ENCODE measurements at places on chromosomes 7 and 10.

DNA sequence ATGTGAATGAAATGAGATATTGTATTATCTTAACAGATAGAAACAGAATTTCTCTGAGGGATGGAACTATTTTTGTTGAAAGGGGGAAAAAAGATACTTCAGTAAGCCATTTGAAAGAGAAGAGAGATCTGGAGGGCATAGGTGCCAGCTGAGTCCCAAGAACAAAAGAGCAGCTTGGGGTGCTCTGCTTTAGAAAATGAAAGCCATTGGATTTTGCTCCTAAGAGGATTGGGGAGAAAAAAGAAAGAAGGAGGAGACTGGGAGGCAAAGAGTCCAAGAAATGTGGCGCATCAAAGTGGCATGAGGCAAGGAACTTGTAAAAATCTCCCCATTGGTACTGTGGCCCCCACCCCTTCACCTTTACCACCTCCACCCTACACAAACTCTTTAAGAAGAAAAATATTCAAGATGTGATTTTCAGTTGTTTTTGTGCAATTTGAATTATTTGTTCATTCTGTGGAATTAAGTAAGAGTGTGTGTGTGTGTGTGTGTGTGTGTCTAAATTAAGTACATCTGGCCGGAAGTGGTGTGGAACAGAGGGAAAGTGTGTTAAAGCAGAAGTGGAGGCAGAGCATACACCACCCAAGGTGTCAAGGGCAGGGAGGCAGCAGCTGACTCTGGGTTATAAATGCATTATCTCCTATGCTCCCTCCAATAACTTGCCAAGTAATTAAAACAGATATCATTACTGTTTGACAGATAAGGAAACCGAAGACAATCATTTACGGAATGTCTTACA is 9.9 kb upstream of the GNAI1 start:
- DNase-seq, result peak; percentile 35

- peak; percentile 59 for DNase-seq
Measured at GRCh38 chr7:3897430-3898372, 596.6 kb downstream of the SDK1 start.

DNA sequence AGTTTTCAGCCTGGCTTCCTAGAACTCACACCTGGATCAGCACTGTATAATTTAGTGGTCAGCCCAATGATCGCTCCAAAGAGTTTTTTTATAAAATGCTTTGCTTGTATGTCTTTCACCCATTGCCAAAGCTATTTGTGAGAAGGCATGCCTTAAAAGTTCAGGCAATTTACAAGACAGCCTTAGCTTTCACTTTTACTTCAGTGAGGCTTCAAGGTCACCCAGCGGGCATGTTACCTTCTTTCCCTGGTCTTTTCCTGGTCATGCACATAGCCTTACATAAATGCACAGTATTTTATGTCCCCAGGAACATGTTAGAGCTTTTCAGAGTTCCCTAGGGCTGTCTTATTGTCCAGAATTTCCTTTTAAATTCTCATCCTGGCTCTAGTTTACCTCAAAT is 179.9 kb upstream of the TMEM72 start:
- no peak for DNase-seq

DNA sequence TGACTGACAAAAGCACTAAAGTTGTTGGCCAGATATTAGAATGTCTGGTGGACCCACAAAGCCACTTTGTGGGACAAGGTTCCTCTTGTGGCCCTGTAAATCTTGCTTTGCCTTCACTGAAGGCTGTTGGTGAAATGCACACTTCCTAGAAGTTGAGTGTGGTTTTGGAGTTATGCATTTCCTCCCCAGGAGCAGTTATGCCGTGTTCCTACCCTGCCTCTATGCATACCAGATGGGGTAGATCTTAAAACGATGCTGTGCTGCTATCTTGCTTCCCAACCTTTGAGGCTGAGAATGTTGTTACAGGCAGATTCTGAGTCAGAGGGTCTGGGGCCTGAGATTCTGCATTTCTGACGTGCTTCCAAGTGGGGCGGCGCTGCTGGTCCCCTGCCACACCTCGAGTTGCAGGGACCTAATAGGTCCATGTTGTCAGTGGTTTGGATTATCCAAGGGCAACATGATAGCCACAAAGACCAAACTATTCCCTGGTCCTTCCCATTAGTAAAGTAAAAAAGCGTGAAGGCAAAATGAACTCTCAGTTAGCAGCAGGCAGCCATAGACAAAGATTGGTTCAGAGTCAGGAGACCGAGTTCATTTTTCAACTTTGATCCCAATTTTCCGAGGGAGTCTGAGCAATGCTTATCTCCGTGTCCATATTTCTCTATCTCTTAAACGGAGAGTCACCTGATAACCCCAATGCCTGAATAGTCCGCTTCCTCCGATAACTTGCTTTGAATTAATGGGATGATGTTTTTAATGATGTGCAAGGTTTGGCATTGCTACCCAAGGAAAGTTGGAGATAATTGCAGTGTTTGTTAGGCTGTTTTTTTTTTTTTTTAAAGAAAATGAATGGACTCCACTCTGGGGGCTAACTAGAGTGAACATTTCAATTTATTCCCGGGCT is 55.8 kb downstream of the CDHR3 start:
- no peak for DNase-seq

DNA sequence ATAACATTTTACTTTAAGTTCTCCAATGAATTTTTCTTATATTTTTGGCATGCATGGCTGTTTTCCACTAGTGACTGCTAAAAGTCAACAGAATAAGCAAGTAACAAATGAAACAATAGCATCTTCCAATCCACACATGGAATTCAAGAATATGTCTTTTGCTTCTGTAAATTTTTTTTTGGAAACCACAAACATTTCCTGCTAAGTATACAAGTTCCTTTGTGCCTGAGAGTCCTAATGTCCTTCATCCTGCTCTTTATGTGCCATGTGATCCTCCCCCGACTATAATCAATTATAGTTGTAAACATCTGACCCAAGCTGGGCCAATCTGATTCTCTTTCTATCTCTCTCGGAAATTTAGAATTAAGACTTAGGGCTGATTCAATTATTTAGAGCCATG is 61.2 kb downstream of the PPP1R3C start:
- no peak for DNase-seq

DNA sequence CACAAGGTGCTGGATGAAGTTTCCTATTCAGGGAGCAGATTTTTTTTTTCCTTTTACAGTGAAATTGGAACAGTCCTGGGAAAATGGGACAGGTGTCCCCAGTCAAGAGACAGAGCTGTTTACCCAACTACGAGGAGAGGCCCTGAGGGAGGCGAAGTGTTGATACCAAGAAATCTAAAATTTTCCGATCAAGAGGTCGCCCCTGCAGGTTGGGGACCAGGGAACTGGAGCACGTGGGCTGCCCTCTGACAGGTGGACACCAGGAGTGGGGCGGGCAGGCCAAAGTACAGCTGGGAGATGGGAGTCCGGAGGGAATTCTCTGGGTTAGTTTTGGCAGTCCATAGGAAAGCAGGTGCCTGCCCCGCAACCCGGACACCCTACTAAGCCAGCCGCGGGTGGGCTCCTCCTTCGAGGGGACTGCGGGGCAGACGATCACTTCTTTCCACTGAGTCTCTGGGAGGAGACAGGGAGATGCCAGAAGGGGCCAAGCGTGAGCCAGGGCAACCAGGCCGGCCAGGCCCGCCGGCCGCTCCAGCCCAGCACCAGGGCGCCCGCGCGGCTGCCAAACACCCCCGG is 965 bp upstream of the CAMK1D start:
- DNase-seq, result no peak

- DNase-seq, result no peak
Measured at GRCh38 chr7:11517853-11518252, 314.1 kb downstream of the THSD7A start.

DNA sequence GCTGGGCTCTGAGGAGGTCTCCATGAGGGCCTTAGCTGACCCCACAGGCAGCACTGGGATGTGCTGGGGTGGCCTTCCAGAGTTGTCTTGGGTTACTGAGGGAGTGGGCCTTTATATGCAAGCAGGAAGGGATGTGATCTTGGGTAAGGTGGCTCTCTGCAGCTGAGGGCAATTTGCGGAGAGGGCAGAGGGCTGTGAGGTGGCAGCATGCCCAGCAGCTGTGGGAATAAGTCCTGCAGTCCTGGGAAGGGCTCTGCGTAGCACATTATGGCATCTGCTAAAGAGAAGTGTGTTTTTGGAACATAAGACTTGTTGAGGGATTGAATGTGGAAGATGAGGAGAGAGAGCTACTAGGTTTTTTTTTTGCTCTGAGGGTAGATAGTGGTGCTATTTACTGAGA is 99.6 kb upstream of the KMT2E start:
- DNase-seq, result no peak

DNA sequence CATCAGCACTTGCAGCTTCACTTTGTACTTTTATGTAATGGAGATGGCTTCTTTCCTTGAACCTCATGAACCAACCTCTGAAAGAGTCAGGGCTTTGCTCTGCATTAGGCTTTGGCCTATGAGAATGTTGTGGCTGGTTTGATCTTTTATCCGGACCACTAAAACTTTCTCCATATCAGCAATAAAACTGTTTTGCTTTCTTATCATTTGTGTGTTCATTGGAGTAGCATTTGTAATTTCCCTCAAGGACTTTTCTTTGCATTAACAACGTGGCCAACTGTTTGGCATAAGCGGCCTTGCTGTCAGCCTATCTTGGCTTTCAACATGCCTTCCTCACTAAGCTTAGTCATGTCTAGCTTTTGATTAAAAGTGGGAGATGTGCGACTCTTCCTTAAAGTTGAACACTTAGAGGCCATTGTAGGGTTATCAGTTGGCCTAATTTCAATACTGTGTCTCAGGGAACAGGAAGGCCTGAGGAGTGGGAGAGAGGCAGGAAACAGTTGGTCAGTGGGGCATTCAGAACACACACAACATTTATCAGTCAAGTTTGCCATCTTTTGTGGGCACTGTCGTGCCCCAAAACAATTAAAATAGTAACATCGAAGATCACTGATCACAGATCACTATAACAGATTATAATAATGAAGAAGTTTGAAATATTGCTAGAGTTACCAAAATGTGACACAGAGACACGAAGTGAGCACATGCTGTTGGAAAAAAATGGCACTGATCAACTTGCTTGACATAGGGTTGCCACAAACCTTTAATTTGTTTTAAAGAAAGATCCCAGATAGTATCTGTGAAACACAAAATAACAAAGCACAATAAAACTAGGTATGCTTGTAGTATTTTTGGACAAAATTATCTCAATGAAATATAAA is 64.7 kb downstream of the NRF1 start:
- no peak for DNase-seq

GRCh38 chr7:48087349-48087748 is 1.7 kb upstream of the UPP1 start:
- peak; percentile 65 for DNase-seq

GRCh38 chr7:111029574-111030251 is 61.2 kb upstream of the LRRN3 start:
- no peak for DNase-seq

DNA sequence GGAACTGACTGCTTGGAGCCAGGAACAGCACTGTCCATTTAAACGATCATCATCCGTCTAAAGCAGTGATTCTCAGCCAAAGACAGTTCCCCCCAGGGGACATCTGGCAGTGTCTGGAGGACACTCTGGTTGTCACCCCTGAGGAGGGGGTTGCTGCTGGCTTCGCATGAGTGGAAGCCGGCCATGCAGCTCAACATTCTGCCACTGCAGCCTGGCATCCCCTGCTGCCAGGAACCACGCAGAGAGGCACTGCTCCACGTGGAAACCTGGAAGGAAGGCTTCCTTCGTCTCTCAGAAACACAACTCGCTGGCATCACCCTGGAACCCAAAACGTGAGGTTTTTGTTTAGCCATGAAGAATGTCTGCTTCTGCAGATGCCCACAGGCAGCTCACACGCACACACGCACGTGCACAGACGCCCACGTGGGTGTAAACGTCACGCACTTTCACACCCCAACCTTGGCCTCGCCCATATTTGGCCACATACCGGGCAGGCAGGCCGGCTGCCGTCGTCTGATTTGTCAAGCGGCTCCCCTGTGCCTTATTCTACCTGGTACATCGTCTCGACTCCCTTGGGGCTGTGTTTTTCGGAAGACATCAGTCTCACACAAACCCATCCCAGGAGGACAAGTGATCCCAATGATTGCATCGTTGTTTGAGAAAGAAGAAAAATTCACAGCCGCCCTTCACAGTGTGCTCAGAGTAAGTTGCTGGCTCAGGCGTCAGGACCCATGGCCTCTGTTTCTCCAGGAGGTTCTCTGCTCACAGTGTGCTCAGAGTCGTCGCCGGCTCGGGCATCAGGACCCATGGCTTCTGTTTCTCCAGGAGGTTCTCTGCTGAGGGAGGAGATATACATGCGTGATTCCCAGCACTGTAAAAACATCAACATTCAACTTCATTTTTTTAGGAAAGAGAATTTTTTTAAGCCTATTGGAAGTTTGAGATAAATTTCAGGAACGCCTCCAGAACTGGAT is 127.2 kb upstream of the PPP2R2D start:
- DNase-seq, result no peak

- no peak for DNase-seq
Measured at GRCh38 chr7:28418311-28418710, 6.0 kb downstream of the CREB5 start.

DNA sequence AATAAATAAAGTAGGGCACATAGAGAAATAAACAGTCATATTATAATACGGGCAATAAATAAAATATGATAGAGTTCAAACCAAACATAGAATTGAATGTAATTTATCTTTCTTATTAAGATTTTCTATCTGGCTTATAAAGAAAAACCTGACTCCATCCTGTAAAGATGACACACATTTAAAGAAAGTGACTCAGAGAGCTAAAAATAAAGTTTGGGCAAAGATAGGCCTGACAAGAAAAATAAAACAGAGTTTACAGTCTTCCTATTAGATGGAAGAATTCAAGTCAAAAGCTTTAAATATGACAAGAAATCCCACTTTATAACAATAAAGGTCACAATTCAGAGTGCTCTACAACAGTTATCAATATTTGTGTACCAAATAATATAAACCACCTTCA is 580.6 kb downstream of the PHTF2 start:
- no peak for DNase-seq

- DNase-seq, result no peak
Measured at GRCh38 chr10:79172881-79173280, 104.1 kb downstream of the ZMIZ1 start.

- DNase-seq, result no peak
Measured at GRCh38 chr10:10987111-10987510, 30.6 kb upstream of the CELF2 start.

GRCh38 chr10:110296966-110297365 is 7.8 kb downstream of the SMNDC1 start:
- DNase-seq, result no peak

DNA sequence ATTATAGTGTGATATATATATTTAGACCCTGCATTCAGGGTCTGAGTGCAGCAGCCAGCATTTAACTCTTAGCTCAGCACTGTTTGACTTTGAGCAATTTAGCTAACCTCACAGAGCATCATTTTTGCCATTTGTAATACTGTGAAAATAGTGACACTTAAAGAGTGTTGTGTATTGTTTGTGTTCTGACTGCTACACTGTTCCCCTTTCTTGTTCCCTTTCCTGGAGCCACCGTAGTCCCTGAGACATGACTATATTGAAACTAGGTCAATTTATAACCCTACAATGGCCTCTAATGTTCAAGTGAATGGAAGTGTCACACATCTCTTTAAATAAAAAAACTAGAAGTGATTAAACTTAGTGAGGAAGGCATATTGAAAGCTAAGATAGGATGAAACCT is 20.3 kb upstream of the CD36 start:
- DNase-seq, result no peak

GRCh38 chr7:99562832-99563231 is 4.4 kb downstream of the ZNF655 start:
- peak; percentile 81 for DNase-seq

- DNase-seq, result no peak
Measured at GRCh38 chr10:86756511-86757112, at the start of gene BMPR1A. BMPR1A (plus strand) TSS chr10:86756619; CDS start chr10:86876019, 119,400 bp downstream.

Data from NB4 (cell line).